ENCODE measurements at places on chromosomes 5 and 9.

- DNase-seq, result no peak
Measured at GRCh38 chr9:36823466-36823865, 210.6 kb downstream of the PAX5 start.

DNA sequence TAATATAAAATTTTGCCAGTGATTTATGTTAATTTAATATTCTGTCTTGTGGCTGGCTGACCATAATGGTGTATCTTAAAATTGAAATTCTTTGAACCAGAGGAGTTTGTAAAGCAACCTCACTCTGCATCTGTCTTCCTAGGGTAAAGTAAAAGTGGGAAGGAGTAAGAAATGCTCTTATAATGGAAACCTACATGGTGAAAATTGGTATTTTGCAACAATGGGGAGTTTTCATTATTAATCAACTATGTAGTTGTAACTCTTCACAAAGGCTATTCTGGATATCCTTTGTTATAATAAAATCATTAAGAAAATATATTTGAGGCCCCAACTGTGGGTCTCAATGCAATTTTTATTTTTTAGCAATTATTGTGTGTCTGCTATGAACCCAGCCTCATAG, 44.2 kb downstream of the SNX30 start:
- no peak for DNase-seq

- no peak for DNase-seq
Measured at GRCh38 chr5:150690760-150691159, 10.1 kb downstream of the RBM22 start.

GRCh38 chr9:110213413-110214044, 5.6 kb upstream of the C9orf152 start:
- DNase-seq, result no peak

- no peak for DNase-seq
Measured at GRCh38 chr5:12934722-12935121, 1009.8 kb downstream of the DNAH5 start.

DNA sequence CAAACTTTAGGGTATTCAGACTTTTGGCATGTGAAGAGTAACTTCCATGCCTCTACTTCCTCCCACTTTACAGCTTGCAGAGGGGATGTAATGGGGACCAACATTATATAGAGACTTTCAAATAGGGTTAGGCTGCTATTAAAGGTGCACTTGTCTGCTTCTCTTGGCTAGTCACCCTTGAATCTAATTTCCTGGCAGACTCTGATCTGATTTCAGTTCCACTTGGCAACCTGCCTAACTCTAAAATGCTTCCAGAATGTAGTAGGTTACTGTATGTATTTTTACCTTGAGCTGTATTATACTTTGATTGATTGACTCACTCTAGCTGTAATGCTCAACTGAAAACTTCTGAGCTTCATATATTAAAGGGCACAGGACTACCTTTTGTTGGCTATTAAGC, 693.4 kb downstream of the KCTD16 start:
- DNase-seq, result no peak

- no peak for DNase-seq
Measured at GRCh38 chr5:142432369-142432863, 107.6 kb upstream of the SPRY4 start.

Data from stimulated activated CD4-positive, alpha-beta T cell treated with anti-CD3 and anti-CD28 coated beads, TNF-alpha, amount 100 ng/mL, for 4 hours (primary cell).